Activated CD4-positive, alpha-beta T cell treated with anti-CD3 and anti-CD28 coated beads, Interleukin-2, amount 50 U/mL, for 48 hours (primary cell): ENCODE measurements at places on chromosomes 1 and 21.
A peak's percentile ranks its signal among the peaks of the same experiment; 100 is the strongest.

GRCh38 chr1:208604295-208604694, 360.1 kb upstream of the PLXNA2 start:
- DNase-seq, result no peak

- peak; percentile 86 for DNase-seq
Measured at GRCh38 chr1:38029685-38030511, 16.7 kb downstream of the POU3F1 start.

GRCh38 chr21:21845901-21846300, 847.7 kb downstream of the NCAM2 start:
- DNase-seq, result no peak

- DNase-seq, result no peak
Measured at GRCh38 chr1:241079047-241079446, 278.0 kb downstream of the RGS7 start.

DNA sequence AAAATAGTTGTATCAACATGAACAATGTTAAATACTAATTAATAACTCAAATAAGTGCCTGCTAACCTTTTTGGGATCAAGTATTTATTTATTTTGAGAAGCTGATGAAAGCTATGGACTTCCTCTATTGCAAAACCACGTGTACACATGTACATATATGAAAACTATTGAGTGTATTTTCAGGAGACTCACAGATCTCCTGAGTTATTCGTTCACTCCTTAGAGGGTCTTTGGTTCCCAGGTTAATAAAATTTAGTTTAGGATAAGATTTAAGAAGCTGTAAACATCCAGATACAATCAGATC, 130.5 kb downstream of the DISC1 start:
- DNase-seq, result no peak

GRCh38 chr1:219757890-219758289, 145.0 kb upstream of the ZC3H11B start:
- no peak for DNase-seq

DNA sequence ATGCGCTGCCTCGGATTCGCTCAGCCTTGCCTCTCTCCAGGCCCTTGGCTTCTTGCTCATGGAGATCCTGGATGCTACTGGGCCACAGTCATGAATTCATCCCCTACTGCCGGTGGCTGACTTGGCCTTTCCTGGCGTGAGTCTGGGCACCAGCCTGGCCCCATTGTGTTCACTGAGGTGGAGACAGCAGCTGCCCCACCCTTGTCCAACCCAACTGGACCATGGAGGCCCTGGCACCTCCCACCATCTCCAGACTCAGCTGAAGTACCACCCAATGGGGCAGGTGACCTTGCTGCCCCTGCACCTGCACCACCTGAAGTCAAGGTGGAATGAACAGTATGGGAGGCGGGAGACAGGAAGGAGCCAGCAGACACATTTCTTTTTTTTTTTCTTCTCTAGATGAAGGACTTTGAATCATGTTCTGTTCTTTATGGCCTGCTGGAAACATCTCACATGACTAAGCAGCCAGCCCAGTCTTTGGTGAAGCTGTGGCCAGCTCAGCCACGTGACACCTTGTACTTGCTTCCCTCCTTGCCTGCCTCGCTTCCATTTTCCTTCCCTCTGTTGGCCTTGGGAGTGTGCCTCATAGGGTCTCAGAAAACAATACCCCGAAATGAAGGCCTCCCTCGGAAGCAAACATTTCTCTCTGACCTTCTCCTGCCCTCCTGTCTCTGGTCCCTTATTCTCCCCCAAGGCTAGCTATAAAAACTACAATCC, 3.8 kb upstream of the SLC30A2 start:
- DNase-seq, result no peak

- DNase-seq, result no peak
Measured at GRCh38 chr1:22722901-22723550, 12.4 kb downstream of the EPHB2 start.

DNA sequence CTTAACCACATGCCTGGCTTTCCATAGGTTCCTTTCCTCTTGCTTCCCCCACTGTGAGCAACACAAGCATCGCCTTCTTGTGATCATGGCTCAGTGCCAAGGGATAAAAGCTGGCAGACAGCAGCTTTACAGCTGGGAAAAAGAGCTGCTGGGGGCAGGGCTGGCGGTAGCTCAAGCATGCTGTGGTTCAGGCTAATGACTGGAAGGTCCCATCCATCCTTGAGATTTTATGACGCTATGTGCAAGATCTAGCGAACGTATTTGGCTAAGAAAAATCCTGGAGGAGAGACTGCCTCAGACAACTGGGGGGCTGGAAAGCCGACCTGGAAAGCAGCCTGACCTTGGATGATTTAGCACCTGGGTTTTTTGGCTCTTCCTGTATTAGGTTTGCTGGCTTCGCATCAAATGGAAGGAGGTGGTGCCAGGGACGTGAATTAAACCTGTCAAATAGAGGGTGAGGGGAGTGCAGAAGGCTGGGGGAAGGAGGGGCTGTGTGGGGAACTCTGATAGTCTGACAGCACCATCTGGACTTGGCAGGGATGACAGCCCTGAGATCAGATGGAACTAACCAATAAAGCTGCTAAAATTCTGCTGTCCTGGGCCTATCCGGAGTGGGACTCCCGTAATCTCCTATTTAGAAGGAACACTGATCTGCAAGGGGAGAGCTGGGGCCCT, 34.8 kb downstream of the ZMYND12 start:
- DNase-seq, result no peak
